ENCODE measurements at places on chromosomes 3 and 15.
A peak's percentile ranks its signal among the peaks of the same experiment; 100 is the strongest.

- no peak for DNase-seq
Measured at GRCh38 chr3:39765575-39765974, 43.8 kb upstream of the MYRIP start.

- peak; percentile 5 for DNase-seq
Measured at GRCh38 chr3:100335434-100335833, 877 bp downstream of the NIT2 start.

GRCh38 chr3:10933021-10933420 lies 59.5 kb upstream of the SLC6A1 start:
- DNase-seq, result no peak

GRCh38 chr15:74394090-74394846 lies 26.8 kb upstream of the CYP11A1 start:
- DNase-seq, result no peak

DNA sequence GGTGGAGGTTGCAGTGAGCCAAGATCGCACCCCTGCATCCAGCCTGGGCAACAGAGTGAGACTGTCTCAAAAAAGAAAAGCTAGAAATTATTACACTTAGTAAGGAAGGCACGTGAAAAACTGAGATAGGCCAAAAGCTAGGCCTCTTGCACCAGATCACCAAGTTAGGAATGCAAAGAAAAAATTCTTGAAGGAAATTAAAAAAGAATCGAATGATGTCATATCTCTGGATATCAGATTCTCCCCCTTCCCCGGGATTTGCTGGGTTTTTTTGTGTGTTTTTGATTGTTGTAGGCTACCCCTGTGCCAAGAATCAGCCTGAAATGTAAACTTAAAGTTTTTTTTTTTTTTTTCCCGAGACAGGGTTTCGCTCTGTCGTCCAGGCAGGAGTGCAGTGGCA lies 17.4 kb downstream of the PTPN23 start:
- DNase-seq, result no peak

GRCh38 chr15:78104566-78105475 lies 12.5 kb downstream of the SH2D7 start:
- DNase-seq, result no peak

- no peak for DNase-seq
Measured at GRCh38 chr3:107377151-107377550, at the start of gene CCDC54. TSS of gene CCDC54 (plus strand) at chr3:107377439. CDS start at chr3:107377588, 149 bp downstream.

DNA sequence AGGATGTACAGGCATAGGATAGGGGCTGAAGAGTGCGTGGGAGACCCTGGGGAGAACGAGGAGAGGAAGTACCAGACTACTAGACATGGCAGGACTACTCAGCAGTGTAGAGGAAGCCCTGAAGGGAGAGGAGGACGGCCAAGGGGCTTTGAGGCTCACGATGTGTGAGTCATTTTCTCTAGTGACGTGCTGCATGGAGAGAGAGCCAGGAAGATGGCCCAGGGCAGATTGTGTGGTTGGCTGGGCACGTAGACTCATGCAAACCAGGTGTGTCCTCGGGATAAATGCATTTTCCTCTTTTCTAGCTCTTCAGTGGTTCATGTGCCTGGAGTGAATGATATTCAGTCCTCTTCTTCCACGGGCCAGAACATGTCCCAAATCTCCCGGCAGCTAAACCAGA lies 115.0 kb upstream of the ABHD17C start:
- DNase-seq, result peak; percentile 83

GRCh38 chr3:112314649-112315048 lies 18.3 kb upstream of the CD200 start:
- no peak for DNase-seq

DNA sequence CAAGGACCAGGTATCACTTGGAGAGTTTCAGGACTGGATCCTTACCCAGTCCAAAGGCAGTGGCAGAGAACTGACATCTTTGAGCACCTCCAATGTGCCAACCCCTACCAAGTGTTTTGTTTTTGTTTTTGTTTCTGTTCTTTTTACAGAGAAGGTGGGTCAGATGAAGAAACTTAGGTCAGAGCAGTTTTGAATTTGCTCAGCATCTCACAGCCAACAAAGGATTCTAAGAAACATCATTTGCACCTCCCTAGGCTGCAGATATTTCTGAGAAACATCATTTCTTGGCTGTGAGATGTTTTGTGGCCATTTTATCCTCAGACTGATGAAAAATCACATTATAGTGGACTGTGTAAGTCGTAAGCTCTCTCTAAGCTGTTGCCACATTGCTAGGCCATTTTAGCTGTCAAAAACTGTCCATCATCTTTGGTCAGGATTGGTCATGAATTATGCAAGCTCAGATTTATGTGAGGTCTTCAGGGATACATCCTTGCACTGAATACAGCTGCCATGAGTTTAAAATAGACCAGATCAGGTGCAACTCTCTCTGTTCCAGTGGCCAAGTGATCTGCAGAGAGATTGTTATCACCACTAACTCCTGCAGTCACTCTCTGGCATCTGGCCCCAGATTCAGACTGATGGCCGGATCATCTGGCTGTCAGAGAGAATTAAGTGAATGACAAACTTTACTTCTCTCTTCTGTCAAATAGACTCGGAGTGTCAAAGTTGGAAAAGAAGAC lies 341.5 kb downstream of the EPHB1 start:
- DNase-seq, result no peak

DNA sequence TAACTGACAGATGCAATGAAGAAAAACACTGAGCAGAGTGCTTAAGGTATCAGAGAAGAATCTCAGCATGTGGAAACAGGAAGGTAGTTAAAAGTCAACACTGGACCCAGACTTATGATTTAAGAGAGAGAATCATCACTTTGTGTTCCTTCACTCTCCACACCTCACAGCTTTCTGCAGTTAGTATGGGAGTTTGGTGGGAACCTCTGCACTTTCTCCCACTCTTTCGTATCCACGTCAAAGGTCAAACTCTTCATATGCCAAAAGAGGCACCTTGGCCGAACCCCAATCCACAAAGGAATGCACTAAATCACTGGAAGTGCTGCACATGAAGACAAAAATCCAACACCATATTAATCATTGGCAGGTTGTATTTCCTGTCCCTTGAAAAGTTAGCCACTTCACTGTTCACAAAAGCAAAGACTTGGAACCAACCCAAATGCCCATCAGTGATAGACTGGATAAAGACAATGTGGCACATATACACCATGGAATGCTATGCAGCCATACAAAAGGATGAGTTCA lies 361.2 kb downstream of the MAGI1 start:
- DNase-seq, result no peak

DNA sequence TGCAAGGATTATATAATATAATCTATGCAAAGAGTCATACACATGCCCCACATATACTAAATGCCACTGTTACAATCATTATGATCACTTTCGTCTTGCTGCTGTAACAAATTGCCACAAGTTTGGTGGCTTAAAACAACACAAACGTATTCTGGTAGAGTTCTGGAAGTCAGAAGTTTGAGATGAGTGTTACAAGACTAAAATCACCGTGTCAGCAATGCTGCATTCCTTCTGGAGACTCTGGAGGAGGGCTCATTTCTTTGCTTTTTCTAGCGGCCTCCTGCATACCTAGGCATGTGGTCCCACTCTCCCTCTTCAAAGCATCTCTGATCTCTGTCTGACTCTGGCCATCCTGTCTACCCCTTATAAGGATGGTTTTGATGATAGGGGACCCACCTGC lies 1.4 kb upstream of the CCDC174 start:
- no peak for DNase-seq

- no peak for DNase-seq
Measured at GRCh38 chr3:138678874-138679392, 70.4 kb downstream of the FAIM start.

GRCh38 chr15:77808075-77808474 lies 175.4 kb upstream of the LINGO1 start:
- DNase-seq, result no peak

GRCh38 chr3:152350776-152351175 lies 82.0 kb downstream of the MBNL1 start:
- DNase-seq, result no peak

DNA sequence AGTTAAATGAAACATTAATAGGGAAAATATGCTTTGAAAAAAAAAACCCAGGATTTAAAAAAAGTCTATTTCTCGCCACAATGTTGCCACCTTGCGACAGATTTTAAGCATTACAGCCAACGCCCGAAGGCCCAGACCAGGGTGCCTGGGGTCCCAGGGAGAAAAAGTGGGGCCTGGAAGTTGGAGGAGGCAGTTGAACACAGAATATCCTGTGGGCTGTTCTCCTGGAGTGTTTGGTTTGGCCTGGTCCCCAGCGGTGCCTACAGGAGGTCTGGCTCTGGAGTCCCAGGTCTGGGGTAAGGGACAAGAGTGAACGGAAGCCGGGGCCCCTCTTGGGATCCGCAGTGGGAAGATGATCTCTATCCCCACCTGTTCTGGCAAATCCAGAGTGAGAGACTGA lies 3.4 kb downstream of the RNU6-1 start:
- DNase-seq, result peak; percentile 25

- no peak for DNase-seq
Measured at GRCh38 chr15:101022876-101023275, 103.7 kb downstream of the LRRK1 start.

DNA sequence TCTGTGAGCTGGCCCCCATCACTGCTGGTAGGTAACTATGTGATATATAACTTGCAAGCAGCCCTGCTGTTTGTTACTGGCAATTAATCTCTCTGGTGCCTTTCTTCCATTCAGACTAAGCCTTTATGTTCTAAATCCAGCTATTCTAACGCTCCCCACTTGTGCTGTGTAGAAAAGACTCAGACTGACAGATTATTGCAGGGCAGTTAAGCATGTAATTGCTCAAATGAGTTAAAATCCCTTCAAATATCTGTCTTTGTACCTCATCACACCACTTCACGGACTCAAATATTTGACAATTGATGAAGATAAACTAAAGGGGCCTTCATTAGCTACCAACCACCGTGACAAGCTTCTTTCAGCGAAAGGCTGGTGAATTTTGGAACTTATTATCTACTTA lies 416.2 kb downstream of the NR2F2 start:
- DNase-seq, result no peak

GRCh38 chr3:113110267-113110666 lies 101.1 kb upstream of the BOC start:
- peak; percentile 49 for DNase-seq

DNA sequence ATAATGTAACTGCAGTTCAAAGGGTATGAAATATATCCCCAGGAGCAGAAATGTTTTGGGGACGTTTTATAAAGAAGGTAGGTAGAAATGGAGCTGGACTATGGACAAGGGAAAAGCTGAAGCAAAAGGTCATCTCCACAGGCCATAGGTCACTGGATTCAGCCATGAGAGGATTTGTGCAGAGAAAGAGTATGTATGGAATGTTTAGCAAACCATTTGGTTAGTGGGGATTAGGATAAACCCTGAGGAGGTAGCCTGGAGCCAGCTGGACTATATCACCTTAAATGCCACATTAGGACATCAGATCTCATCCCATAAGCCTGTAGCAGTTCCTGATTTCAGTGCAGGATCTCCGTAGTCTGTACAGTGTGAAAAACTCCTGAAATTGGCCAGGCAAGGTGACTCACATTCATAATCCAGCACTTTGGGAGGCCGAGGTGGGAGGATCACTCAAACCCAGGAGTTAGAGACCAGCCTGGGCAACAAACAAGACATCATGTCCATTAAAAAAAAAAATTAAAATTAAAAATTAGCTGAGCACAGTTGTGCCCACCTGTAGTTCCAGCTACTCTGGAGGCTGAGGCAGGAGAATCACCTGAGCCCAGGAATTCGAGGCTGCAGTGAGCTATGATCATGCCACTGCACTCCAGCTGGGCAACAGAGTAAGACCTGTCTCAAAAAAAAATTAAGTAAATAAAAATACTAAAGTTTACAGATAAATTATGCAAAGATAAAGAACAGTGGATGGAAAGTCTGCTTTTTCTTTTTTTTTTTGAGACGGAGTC lies 4.7 kb downstream of the IP6K1 start:
- DNase-seq, result no peak

GRCh38 chr3:37348736-37349396 lies 174.5 kb upstream of the LRRFIP2 start:
- no peak for DNase-seq

- peak; percentile 79 for DNase-seq
Measured at GRCh38 chr15:90071220-90071807, 31.0 kb downstream of the IDH2 start.

- DNase-seq, result peak; percentile 95
Measured at GRCh38 chr3:187767266-187768012, 22.2 kb upstream of the BCL6 start.

DNA sequence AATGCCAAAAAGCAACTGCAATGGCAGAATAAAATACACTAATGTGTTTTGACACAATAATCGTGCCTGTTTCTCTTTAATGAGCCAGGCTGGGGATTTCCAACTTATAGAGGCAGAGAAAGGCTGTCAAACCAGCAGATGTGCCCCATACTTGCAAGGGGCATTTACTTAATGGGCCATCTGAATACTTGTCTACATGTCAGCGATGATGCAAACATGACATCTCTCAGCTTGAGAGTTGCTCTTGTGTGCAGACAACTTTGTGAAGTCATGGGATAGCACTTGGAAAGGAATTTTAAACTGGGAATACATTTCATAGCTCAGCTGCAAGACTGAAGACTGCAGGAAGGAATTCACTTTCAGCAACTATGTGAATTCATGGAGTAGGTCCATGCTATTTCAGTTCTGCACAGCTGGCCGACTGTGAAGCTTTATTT lies 127.4 kb upstream of the ADAMTS9 start:
- DNase-seq, result peak; percentile 51

GRCh38 chr3:152474585-152474984 lies 205.9 kb downstream of the MBNL1 start:
- DNase-seq, result peak; percentile 68

GRCh38 chr3:59300733-59301132 lies 250.9 kb upstream of the CFAP20DC start:
- no peak for DNase-seq

DNA sequence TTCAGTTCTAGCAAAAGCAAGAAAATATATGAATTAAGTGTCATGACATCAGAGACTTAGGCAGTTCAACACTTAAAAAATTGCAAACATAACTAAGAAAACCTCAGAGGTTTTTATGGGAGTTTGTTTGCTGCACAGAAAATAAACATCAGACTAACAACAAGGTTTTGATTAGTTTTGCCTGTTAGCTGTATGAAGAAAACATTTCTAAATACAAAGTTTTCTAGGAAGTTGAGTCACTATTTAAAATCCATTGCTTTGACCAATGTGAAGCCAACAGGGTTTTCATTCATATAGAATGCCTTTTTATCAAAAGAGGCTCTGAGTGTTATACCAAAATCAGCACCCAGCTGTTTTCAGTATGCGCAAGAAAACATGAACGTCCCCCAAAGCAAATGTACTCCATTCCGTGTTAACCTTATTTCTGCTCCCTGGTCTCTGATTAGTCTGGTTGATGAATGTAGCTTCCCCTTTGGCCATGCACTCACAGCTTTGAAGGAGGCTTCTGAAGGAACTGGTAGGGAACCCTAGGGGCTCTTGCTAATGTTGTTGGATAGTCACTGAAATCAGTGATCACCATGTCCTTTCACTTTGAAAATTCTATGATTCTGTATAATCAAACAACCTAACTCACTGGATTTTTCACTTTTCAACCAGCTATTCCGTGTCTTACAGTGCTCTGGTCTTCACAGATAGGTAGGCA lies 89.6 kb upstream of the TSEN2 start:
- DNase-seq, result peak; percentile 13

GRCh38 chr3:52313188-52313773 lies 2.8 kb upstream of the DNAH1 start:
- DNase-seq, result no peak

GRCh38 chr15:57747206-57747896 lies 40.8 kb downstream of the POLR2M start:
- DNase-seq, result peak; percentile 5
